ENCODE measurements at places on chromosomes 2 and 18. TPM values are rescaled to one million over a fixed set of nuclear protein-coding genes. Genes with fewer than 3 reads are reported as not detected.

The ERFE gene
- 0.58 TPM for total RNA-seq

DNA sequence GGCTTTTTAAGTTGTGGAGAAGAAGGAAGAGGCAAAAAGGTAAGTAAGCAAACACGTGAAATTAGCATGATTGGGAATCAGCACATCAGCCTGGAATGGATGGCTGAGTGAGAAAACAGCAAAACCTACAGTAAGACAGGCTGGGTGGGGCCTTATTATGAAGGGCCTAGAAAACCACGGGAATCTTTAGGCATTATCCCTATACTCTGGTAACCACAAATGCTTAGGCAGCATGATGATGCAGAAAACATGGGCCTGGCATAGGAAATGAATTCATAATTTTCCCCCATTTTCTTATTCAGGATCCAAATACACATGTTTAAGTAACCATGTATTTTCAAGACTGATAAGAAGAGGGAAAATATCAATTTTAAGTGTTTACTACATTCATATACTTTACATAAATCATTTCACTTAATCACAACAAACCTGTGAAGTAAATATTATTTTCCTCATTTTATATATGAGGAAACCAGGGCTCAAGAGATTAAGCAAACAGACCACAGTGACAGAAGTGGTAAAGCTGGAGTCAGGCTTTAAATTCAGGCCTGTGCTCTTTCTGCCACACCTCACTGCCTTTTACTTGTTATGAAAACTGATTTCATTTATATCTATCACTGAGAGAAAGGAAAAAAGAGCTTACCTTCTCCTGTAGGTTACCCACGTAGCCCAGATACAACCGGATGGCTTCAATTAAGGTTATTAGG is 4.0 kb downstream of the TMEM17 start:
- DNase-seq = no peak

The IL18RAP gene
- total RNA-seq = 3.0 TPM

- DNase-seq = no peak
Observed at GRCh38 chr2:160460333-160460731, 33.3 kb downstream of the RBMS1 start.

GRCh38 chr2:191942090-191942738 is 95.3 kb upstream of the CAVIN2 start:
- no peak for DNase-seq

DNA sequence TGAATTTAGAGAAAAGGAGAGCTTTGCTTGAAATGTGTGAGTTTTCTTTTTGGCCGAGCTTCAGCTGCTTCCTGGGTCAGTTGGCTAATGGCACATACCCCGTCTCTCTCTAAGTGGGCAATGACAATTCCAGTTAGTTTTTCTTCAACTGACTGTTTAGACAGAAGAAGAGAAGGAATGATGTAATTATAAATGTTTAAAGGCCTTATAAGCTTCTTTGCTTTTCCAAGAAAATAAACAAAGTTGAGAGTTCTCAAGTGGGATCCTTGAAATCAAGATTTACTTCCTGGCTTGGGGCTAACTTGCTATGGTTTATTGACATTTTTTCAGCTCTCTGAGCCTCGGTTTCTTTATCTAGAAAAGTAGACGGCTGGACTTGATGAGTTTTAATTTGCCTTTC is 794.9 kb upstream of the ACVR2A start:
- no peak for DNase-seq

GRCh38 chr2:148553332-148553887 is 91.1 kb upstream of the EPC2 start:
- DNase-seq = no peak
